ENCODE measurements at places on chromosomes 1 and 21.
A peak's percentile ranks its signal among the peaks of the same experiment; 100 is the strongest.

DNA sequence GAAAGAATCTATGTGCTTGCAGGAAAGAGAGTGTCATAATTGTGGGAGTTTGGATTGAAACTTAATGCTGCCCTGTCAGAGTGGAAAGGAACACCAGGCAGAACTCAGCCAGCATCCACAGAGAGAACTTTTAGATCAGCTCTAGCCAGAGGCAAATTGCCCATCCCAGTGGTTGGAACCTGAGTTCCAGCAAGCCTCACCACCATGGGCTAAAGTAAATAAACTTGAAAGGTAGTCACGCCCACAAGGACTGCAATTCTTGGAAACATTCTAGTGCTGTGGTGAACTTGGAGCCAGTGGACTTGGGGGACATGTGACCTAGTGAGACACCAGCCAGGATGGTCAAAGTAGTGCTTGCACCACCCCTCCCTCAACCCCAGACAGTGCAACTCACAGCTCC is 571.6 kb downstream of the LRRIQ3 start:
- DNase-seq: no peak

DNA sequence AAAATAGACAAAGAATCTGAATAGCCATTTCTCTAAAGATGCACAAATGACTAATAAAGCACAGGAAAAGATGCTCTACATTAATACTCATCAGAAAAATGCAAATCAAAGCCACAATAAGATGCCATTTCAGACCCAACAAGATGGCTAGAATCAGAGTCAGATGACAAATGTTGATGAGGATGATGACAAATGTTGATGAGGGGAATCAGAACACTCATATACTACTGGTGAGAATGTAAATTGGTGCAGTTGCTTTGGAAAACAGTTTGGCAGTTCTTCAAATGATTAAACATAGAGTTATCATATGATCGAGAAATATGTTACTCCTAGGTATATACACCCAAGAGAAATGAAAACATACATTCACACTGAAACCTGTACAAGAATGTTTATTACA is 33.9 kb downstream of the LRRC40 start:
- no peak for DNase-seq

GRCh38 chr1:113040718-113041412 is 32.1 kb upstream of the LRIG2 start:
- DNase-seq: no peak

DNA sequence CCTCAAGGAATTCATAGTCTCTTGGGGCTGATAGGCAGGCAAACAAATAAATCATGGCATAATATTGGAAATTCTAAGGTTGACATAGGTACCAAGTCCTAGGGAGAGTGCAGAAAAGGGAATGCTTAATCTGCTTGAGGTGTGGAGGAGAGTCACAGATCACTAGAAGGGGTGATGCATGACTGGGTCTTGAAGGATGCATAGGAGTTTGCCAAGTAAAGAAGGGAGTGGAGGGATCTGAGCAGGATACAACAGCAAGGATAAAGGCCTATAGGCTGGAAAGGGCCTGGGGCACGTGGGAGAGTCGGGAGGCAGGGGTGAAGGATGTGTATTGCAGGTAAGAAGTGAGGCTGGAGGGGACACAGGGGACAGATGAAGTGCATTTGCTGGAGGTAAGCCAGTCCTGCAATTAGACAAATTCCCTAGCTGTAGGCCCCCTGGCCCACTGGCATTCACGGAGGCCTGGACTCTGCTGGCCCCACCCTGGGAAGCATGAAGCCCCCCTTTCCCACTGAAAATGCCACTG is 15.9 kb downstream of the IGSF21 start:
- no peak for DNase-seq

GRCh38 chr1:70290218-70290617 is 64.3 kb downstream of the ANKRD13C start:
- DNase-seq: no peak

DNA sequence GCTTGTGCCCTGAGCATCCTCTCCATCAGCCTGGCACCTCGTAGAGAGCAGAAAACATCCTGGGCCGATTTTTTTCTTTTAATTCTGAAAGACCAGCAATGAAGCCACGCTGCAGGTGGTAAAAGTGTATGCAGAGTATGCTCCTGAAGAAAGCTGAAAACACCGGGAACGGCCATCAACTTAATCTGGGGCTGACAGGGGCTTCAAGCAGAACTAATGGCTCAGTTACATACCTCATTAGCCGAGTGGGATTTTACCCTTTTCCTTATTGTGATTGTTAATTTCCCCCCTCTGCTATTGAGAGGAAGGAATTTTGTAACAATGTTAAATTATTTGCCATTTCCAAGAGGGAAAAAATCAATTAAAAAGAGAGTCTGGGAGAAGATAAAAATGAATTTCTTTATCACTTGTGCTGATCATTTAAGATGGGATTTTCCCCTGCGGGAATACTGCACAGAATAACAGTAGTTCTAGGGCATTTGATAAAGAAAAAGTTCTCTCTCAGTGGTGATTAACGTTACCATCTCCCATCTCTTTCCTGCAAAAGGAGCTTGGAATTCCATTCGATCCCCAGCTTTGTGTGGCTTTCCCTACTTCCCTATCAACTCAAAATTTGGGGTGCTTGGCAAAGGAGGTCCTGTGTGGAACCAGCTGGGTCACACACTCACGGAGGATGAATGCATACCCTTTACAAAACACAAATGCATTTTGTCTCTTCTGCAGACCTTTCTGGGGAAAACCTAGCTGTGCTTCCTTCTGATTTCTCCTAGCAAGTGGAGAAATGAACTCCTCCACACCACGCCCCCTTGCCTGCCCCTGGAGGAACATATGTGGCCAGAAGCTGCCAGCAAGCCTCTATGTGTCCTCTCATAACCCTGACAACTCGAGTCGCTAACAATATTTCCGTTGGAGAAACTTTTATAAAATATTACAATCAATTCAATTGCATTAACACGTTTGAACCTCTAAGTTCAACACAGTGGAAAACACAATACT is 70.9 kb downstream of the RRAGC start:
- no peak for DNase-seq

DNA sequence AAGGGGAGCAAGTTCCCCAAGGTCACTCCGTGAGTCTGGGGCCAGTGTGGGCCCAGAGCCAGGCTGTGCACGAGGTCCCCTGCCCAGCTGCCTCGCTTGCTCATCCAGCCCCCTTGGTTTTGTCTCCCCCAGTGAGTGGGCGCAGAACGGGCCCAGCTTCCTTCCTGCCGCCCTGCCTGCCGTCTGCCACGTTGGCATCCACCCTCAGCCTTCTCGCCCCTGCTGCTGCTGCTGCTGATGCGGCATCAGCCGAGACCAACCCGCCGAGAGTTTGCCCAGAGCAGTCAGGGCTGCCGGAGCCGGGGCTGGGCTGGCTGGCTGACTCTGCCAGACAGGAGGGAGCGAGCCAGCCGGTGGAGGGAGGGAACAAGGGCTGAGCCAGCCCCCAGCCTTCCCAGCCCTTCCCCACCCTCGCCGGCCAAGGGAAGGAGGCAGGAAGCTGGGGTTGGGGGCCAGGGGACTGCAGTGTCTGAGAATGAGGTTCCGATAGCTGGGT is 31.4 kb upstream of the WASF2 start:
- DNase-seq: no peak

GRCh38 chr1:10685196-10685807 is 111.1 kb downstream of the CASZ1 start:
- no peak for DNase-seq

GRCh38 chr1:12594966-12595756 is 22.8 kb downstream of the DHRS3 start:
- DNase-seq: no peak

GRCh38 chr1:162400790-162401355 is 11.1 kb downstream of the SH2D1B start:
- DNase-seq: no peak

- DNase-seq: no peak
Observed at GRCh38 chr1:159218649-159219636, 14.3 kb downstream of the ACKR1 start.

GRCh38 chr1:8629241-8630091 is 188.0 kb downstream of the RERE start:
- DNase-seq: no peak

- no peak for DNase-seq
Observed at GRCh38 chr21:21807598-21807903, 809.3 kb downstream of the NCAM2 start.

GRCh38 chr1:180791806-180792205 is 120.9 kb upstream of the KIAA1614 start:
- DNase-seq: no peak

DNA sequence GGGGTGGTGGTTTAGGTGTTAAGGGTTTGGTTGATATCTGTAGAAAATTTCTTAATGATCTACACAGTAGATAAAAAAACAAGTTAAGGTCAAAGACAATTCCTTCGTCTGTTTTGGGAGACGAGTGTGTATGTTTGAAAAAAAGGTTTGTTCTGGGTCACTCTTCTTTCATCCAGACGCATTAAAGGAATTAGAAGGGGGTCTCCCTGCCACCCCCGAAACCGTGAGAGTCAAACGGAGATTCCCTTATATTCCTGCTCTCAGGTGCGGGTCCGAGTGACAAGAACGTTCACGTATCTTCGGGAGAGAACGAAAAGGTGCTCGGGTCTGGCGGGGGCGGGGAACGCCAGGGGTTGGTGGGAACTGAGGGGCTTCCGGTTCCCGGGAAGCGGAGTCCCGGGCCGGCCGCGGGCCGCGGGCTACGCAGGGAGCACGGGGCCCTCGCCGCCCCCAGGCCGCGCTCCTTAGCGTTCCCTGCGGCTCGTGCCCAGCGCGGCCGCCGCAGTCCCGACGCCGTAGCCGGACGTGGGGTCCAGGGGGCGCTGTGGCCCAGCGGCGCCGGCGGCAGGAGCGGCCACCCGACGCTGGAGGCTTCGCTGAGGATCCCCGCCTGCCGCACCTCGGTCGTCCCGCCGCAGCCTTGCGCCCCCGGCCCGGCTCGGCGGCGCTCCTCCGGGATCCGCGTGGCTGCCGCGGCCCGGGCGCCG is at the start of gene ZFYVE9:
ZFYVE9 (plus strand) TSS at position 577 of the 707 bp plus-strand sequence. CDS start 91,118 bp downstream, outside the sequence.
- no peak for DNase-seq

GRCh38 chr1:221575605-221576004 is 166.3 kb downstream of the DUSP10 start:
- DNase-seq: no peak

- no peak for DNase-seq
Observed at GRCh38 chr1:193115629-193116227, 6.1 kb upstream of the CDC73 start.

GRCh38 chr1:84772428-84772943 is 82.2 kb upstream of the SSX2IP start:
- DNase-seq: peak; percentile 70

DNA sequence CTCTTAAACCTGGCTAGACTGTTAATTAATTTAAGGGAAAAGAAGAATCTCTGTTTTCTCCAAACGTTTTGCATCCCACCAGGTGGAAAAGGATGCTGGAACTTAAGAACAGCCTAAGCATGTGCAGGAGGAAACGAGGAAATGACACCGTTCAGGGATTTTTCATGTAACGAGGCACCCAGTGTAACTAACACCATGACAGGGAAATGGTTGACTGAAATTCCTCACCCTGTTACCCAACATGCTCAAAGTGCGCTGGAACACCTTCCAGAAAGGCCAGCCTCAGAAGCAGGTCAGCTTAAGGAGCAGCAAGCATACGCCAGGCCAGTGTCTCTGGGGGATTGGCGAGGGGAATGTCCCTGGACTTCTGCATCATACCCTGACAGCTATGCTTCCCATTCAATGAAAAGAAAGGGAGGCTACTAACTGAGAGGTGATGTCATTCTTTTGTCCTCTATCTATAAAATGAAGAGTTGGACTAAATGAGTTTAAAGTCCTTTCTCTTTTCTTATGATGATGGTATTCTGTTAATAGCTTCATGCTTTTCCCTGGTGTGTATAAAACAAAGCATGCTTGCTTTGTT is 21.6 kb downstream of the TNN start:
- no peak for DNase-seq

DNA sequence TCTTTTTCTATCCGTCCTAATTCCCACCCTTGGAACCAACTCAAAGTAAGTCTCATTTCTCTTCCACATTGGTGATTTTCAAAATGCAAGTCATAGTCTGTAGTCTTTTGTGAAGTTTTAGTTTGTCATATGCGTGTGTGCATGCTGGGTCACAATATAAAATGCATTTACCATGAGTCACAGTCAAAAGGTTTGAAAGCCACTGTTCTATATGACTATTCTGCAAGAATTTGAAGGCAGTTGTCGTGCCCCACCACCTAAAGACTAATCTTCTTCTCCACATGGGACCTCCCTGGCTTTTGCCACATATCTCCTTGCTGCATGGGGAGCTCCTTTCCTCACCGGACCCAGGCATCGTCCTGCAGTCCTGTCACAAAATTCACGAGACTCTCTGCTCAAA is 1.6 kb downstream of the STPG1 start:
- no peak for DNase-seq

GRCh38 chr1:3651026-3651929 is 1.0 kb upstream of the TP73 start:
- no peak for DNase-seq

DNA sequence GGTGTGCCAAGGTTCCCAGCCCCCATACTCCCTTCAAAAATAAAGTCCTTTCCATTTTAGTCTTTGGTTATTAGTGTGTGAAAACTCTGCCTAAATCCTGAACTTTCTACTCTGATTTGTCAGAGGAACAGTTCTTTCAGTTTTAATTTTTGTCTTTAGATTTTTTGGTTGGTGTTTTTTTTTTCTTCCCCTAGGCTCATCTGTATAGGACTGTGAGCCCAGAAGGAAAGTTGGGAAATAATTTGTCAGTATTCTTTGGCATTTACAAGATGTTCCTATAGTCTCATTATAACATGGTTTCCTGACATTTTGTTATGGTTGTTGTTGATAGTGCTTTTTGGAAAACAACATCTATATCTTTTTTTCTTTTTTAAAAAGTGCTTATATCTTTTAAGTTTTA is 38.0 kb downstream of the LAMC1 start:
- no peak for DNase-seq

DNA sequence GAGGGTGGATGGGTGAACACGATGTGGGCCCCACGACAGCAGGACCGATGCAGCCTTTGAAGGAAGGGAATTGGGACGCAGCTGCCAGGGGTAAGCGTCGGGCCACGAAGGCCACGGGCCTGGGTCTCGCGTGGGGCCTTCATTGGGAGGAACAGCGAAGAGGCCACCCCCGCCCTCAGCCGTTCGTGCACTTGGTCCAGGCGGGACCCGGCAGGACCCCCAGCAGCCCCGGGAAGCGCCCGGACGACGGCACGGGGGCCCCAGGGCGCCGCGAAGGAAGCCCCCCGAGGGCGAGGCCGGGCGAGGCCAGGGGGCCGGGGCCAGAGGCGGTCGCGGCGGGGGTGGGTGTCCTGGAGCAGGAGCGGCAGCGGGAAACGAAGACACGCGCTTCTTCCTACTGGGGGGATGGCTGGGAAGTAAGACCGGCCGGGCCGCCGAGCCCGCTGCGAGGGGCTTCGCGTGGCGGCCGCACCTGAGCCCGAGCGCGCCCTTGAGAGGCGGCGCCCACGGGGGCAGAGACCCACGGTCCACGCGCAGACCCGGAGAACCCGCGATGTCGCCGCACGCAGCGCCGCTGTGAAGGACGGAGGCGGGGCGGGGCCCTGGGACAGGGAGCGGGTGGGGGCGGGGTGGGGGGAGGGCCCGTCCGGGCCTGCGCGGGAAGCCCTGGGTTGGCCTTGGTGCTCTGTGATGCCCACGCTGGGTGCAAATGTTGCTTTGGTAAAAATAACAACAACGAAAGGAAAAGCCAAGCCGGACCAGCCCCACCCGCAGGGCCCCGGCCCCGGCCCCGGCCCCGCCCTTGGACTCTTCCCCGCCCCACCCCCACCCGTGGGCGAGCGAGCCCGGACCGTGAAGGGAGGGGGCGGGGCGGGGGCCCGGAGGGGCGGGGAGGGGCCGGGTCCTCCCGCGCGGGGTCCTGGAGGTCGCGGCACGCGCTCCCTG is 56.0 kb upstream of the ADARB1 start:
- DNase-seq: no peak

- DNase-seq: no peak
Observed at GRCh38 chr1:97163591-97164275, 442.1 kb downstream of the PTBP2 start.
